ENCODE measurements at places on chromosomes 7 and 10. TPM values are rescaled to one million over a fixed set of nuclear protein-coding genes. Genes with fewer than 3 reads are reported as not detected.

The NODAL gene
- not detected for total RNA-seq

- no peak for DNase-seq
Observed at GRCh38 chr10:7423521-7423920, 12.7 kb upstream of the SFMBT2 start.

DNA sequence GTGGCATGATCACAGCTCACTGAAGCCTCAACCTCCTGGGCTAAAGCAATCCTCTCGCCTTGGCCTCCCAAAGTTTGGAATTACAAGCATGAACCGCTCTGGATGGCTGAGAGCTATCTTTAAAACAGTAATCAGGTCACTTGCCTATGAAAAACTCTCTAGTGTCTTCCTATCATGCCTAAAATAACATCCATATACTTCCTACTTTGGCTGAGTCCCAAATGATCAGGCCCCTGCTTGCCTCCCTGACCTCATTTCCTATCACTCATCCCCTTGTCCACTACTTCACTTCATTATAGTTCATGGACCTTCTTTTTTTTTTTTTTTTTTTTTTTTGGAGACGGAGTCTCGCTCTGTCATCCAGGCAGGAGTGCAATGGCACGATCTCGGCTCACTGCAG lies 28.0 kb downstream of the SEPTIN7 start:
- DNase-seq = no peak

The SLC29A4 gene
- total RNA-seq = 16.4 TPM

DNA sequence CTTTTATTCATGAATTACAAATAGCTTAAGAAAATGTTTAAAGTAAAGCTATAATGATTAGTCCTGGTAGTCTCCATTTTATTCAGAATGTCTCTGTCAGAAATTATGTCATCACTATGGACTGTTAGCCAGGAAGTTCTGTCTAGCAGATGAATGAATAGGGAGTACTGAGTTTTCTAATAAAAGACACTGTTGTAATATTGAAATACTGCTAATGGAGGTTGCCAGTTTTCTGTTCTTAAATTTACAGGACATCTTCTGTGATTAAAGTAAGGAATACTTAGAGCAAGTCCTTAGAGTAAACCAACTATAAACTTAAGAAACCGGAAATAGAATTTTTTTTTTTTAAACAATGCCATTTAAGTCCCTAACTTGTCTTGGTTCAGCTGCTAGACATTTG lies 309.8 kb downstream of the ADK start:
- DNase-seq = no peak

The PARD3 gene
- 33.3 TPM for total RNA-seq

The BAZ1B gene
- total RNA-seq = 54.1 TPM
